Heart right ventricle (tissue), 16 donors: ENCODE measurements at places on chromosomes 11 and 22. TPM values are rescaled to one million over a fixed set of nuclear protein-coding genes. Genes with fewer than 3 reads are reported as not detected.

OR4X2 gene
- total RNA-seq = not detected

YPEL1 gene
- total RNA-seq = 7.7 TPM

SCGB2A2 gene
- total RNA-seq = not detected

TMEM191B gene
- total RNA-seq = 1.4 TPM

GRK3 gene
- total RNA-seq = 3.4 TPM

BCO2 gene
- total RNA-seq = 129 TPM

LDHAL6A gene
- not detected for total RNA-seq
